Activated T-cell treated with anti-CD3 and anti-CD28 coated beads, Interleukin-2, amount 50 U/mL, for 72 hours (primary cell): ENCODE measurements at places on chromosomes 12 and 14.

DNA sequence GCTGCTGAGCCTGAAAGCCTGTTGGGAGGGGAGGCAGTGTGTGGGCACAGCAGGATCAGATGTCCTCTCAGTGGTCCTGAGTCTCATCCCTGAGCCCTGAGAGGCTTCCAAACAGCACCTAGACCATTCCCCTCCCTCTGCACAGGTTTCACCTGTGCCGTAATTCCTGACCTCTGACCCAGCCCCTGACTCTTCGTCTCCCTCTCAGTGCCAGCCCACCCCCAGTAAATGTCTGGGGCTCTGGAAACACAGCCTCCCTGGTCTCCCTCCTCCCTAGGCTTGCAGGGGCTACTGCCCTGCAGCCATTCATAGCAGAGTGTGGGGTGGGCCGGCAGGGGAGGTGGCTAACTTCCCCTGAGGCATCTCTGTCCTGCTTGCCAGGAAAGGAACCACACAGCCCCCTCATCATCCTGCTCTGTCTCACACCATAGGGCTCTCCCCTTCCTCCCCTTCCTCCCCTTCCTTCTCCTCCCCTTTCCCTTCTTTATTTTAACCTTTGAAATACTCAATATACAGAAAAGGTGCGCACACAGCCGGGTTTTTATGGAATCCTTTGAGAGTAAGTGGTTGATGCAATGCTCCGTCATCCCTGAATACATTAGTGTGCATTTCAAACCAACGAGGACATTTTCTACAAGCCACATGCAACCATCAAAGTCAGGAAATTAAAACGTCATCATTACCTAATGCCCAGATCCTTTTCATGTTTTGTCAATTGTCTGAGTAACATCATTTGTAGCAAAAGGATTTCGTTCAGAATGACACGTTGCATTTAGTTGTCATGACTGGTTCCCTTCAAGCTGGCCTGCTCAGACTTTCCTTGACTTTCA lies 67.0 kb downstream of the PRMT8 start:
- H3K27me3 ChIP-seq: peaks cover 26% of the 10 kb centered on the region
- no peak for DNase-seq
- no peaks in the 10 kb centered on the region for H3K4me1 ChIP-seq
- H3K27ac ChIP-seq: no peak overlapping the region
- H3K4me3 ChIP-seq: no peak overlapping the region

- DNase-seq: no peak
- H3K4me1 ChIP-seq: peaks cover 28% of the 10 kb centered on the region
- peaks cover 2% of the 10 kb centered on the region for H3K36me3 ChIP-seq
Observed at GRCh38 chr12:71691504-71692129, 5.7 kb downstream of the TMEM19 start.

- H3K27me3 ChIP-seq: no peaks in the 10 kb centered on the region
- H3K4me1 ChIP-seq: peaks cover 14% of the 10 kb centered on the region
- no peak for DNase-seq
- H3K27ac ChIP-seq: peak overlapping the region; percentile 90
Observed at GRCh38 chr12:92297932-92298696, 152.5 kb upstream of the BTG1 start.

DNA sequence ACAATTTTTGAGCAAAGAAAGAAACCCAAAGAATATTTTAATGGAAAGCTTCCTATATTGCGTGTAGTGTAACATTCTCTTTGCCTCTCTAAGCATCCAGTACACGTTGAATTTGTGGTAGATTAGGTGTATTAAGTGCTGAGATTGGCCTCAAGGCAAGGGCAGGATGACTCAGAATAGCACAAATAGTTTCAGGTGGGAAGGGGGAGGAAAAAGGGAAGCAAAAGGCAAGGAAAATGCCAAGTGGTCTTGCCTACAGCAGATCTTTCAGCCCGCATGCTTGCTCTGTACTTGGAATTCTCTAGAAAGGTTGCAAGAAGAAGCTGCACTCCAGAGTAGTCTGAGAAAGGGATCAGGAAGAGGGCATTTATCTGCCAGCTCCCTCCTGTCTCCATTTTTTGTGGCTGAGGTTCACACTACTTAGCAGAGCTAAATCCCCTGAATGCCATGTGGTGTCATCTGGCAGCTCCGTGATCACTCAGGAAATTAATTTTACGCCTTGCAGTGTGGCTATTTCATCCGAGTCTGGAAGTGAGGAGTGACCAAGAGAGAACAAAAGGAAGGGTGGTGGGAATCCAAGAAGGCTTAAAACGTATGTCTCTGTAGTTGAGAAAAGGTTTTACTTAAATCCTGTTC lies 28.5 kb downstream of the CDKN1B start:
- no peak for DNase-seq
- no peak overlapping the region for H3K4me3 ChIP-seq
- H3K27me3 ChIP-seq: no peaks in the 10 kb centered on the region
- H3K36me3 ChIP-seq: peaks cover 4% of the 10 kb centered on the region
- H3K27ac ChIP-seq: no peak overlapping the region
- peaks cover 13% of the 10 kb centered on the region for H3K4me1 ChIP-seq

GRCh38 chr14:80056497-80056801 lies 154.9 kb downstream of the DIO2 start:
- no peaks in the 10 kb centered on the region for H3K36me3 ChIP-seq
- no peaks in the 10 kb centered on the region for H3K27me3 ChIP-seq
- H3K4me1 ChIP-seq: no peaks in the 10 kb centered on the region
- H3K4me3 ChIP-seq: no peak overlapping the region

DNA sequence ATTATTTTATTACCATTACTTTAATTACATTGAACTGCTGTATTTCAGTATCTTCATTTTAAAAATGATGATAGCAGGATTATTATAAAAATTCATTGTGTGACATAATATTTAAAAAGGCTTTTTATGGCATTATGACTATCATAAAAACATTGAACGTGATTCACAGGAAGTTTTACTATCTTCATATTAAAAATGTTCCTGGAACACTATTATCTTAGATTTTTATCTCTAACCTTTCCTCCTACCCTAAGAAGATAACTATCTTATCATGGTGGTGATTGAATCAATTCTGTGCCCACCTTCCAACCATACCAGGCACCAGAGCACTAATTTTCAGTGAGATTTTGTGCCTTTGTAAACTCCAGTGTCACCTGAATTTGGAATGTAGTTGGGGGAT lies 16.2 kb downstream of the LRRC9 start:
- H3K36me3 ChIP-seq: no peaks in the 10 kb centered on the region
- no peaks in the 10 kb centered on the region for H3K4me1 ChIP-seq
- H3K27me3 ChIP-seq: peaks cover 9% of the 10 kb centered on the region
- no peak overlapping the region for H3K27ac ChIP-seq

- no peaks in the 10 kb centered on the region for H3K4me1 ChIP-seq
- no peak overlapping the region for H3K27ac ChIP-seq
- no peaks in the 10 kb centered on the region for H3K27me3 ChIP-seq
- no peak overlapping the region for H3K4me3 ChIP-seq
- no peak for DNase-seq
Observed at GRCh38 chr14:31357279-31357678, 63.1 kb downstream of the HEATR5A start.

DNA sequence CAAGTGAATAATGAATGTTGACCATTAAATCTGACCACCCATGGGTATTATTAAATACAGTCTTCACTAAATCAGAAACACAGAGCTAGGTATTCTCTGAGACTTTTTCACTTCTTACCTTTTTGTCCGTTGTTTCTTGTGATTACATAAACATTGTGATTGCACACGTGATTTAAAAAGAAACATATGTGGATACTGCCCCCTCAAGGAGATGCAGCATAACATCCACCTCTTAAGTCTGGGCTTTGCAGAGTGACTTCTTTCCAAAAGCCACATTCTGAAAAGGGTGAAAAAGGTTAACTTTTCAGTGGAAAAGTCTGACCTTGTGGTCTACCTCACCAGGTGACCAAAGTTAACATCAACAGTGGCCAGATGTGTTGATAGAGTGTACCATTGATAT lies 185.5 kb upstream of the FAR2 start:
- H3K27me3 ChIP-seq: peaks cover 9% of the 10 kb centered on the region
- H3K27ac ChIP-seq: no peak overlapping the region
- no peaks in the 10 kb centered on the region for H3K36me3 ChIP-seq
- H3K4me3 ChIP-seq: no peak overlapping the region
- no peaks in the 10 kb centered on the region for H3K4me1 ChIP-seq

DNA sequence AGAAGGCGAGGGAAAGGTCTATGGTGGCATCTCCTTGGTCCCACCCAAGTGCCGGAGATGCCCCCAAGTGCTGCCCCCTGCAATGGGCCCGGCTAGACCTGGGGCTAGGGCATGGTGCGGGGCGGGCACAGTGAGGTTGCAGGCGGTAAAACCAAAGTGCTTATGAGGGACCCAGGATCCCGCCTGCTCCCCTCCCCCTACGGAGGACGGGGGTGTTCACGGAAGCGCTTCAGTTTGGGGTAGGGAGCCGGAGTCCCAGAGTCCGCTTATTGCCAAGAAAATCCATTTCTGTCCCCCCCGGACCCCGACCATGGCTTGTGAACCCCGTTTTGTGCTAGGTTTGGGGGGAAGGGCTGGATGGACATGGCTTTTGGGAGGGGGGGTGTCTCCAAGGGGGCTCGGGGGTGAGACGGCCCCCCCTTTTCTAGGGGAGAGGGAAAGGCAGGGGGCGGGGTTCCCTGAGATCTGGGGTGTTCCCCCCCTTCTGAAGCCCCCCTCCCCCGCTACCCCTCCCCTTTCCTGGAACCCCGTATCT lies 5.4 kb upstream of the GPR84 start:
- H3K4me3 ChIP-seq: peak overlapping the region; percentile 5
- no peak for DNase-seq
- H3K36me3 ChIP-seq: no peaks in the 10 kb centered on the region
- H3K27ac ChIP-seq: no peak overlapping the region
- H3K27me3 ChIP-seq: peaks cover 15% of the 10 kb centered on the region

DNA sequence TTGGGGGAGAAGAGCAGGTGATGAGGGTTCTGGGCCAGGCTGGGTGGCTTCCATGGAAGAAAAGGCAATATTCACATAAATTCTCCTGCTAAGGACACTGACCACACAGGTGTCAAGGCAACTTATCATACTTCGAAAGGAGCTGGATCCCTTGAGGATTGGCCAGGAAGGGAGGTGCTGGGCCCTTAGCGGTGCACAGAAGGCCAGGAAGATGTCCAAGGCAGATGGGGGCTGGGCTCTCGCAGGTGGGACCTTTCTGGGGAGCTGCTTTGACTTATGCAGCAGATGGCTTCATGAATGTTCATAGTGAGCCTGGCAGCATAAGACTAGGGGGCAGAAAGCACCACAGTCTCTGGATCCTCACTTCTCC lies 3.9 kb downstream of the CD63 start:
- no peaks in the 10 kb centered on the region for H3K27me3 ChIP-seq
- H3K36me3 ChIP-seq: no peaks in the 10 kb centered on the region
- no peak overlapping the region for H3K4me3 ChIP-seq
- DNase-seq: no peak

DNA sequence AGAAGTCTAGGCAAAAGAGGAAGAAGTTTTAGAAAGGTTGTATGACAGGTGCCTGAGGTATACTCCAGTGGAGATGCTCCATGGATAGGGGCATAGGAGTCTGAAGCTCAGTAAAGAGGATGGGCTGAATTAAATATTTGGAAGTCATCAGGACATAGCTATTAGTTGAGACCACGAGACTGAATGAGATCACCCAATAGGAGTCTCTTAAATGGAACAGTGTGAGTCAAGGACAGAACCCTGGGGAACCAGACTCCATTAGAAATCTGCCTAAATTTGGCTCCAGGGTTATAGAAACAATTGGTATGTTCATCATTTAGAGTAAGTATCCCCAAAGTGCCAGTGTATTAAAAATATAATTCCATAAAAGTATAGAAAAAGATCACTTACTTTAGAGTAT lies 172.6 kb downstream of the PRKCH start:
- H3K4me1 ChIP-seq: peaks cover 20% of the 10 kb centered on the region
- H3K4me3 ChIP-seq: no peak overlapping the region
- peaks cover 22% of the 10 kb centered on the region for H3K36me3 ChIP-seq
- no peaks in the 10 kb centered on the region for H3K27me3 ChIP-seq
- no peak overlapping the region for H3K27ac ChIP-seq
- DNase-seq: no peak

GRCh38 chr12:123690191-123690840 lies 19.4 kb downstream of the TCTN2 start:
- no peaks in the 10 kb centered on the region for H3K27me3 ChIP-seq
- peaks cover 5% of the 10 kb centered on the region for H3K36me3 ChIP-seq
- no peak overlapping the region for H3K27ac ChIP-seq
- no peaks in the 10 kb centered on the region for H3K4me1 ChIP-seq

- peaks cover 4% of the 10 kb centered on the region for H3K36me3 ChIP-seq
- no peaks in the 10 kb centered on the region for H3K4me1 ChIP-seq
- no peak overlapping the region for H3K27ac ChIP-seq
- no peak for DNase-seq
- H3K27me3 ChIP-seq: peaks cover 43% of the 10 kb centered on the region
Observed at GRCh38 chr14:47674148-47674542, 1.3 kb downstream of the MDGA2 start.

DNA sequence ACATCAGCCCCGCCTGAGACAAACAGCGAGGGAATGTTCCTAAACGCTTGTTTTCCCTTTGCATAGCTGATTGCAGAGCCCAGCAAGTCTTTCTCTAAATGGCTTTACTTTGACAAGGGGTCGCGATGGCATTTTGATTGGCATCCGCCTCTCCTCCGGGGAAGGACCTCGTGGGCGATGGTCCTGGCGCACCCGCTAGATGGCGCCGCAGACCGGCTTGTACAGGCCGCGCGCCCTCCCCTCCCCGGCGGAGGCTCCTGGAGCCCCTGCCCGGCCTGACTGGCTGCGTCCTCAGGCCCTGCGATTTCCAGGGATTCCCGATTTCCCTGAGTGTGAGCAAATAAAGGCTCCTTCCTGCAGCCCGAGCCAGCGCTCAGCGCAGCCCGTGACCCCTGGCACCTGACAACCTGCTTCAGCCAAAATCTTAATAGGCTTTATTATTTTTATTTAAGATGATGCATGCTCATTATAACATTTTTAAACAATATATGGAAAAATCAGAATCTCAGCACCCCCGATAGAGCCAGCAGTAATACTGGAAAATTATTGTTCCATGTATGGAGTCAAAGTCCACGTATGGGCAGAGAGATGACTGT lies 468.3 kb downstream of the AACS start:
- no peaks in the 10 kb centered on the region for H3K27me3 ChIP-seq
- peak; percentile 17 for DNase-seq
- no peak overlapping the region for H3K27ac ChIP-seq

- no peak for DNase-seq
- no peak overlapping the region for H3K4me3 ChIP-seq
- H3K27me3 ChIP-seq: no peaks in the 10 kb centered on the region
- no peaks in the 10 kb centered on the region for H3K36me3 ChIP-seq
- no peak overlapping the region for H3K27ac ChIP-seq
Observed at GRCh38 chr14:26549571-26549970, 48.3 kb downstream of the NOVA1 start.

- peaks cover 51% of the 10 kb centered on the region for H3K4me1 ChIP-seq
- H3K27me3 ChIP-seq: no peaks in the 10 kb centered on the region
- peaks cover 16% of the 10 kb centered on the region for H3K36me3 ChIP-seq
- no peak for DNase-seq
- no peak overlapping the region for H3K4me3 ChIP-seq
- peak overlapping the region; percentile 99 for H3K27ac ChIP-seq
Observed at GRCh38 chr12:120048263-120048662, 59.2 kb downstream of the BICDL1 start.

DNA sequence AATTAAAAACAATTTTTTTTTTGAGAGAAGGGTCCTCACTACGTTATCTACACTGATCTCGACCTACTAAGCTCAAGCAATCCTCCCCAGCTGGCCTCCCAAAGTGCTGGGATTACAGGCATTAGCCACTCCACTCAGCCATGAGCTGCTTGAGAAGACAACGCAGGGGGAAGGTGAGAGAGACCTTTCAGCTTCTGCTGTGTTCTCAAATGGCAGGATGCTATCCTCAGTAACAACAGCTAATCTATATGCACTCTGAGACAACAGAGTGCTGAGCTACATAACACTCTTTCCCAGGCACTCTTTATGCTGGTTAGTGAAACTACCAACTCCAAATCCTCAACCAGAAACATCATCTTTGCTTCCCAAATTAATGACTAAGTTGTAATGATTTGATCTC lies 526.1 kb downstream of the CCER1 start:
- no peak overlapping the region for H3K27ac ChIP-seq
- no peaks in the 10 kb centered on the region for H3K4me1 ChIP-seq
- no peak for DNase-seq
- no peaks in the 10 kb centered on the region for H3K36me3 ChIP-seq
- no peaks in the 10 kb centered on the region for H3K27me3 ChIP-seq
- H3K4me3 ChIP-seq: no peak overlapping the region
